ENCODE measurements at places on chromosomes 3 and 15.

DNA sequence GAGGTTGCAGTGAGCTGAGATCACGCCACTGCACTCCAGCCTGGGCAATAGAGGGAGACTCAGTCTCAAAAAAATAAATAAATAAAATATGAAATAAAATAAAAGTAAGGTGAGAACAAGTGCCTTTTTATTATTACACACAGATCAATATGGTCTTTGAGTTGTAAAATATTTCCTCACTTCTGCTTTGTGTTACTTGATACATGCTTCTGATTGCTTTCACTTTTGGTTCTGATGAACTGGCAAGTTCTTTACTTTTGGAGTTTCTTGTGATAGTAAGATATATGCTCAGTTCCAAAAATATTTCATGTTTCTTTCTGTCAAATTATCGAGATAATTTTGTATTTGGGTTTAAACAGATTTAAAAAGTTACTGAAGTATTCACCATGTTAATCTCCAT lies 16.6 kb upstream of the GYG1 start:
- no peak for DNase-seq

- DNase-seq: no peak
Measured at GRCh38 chr3:40843851-40844548, 319.2 kb downstream of the ZNF621 start.

DNA sequence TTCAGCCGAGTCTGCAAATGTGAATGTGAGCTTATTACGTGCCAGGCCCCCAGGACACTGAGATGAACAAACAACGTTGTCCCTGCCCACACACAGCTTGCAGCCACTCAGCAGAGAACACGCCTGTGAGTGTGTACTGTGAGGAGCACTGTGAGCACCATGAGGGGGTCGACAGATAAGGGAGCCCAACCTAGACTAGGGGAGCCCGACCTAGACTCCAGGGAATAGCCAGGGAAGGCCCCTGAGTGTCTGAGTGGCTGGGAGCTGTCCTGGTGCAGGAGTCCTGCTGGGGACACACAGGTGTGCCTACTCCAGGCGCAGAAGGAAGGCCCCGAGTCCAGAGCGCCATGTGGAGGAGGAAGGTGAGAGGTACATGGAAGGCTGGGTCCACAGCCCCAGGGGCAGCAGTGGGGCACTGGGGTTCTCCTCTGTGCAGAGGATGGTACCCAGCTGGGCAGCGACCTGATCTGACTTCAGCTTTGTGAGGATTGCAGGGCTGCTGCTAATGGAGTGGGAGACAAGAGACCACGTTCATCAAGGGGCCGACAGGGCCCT lies 36.5 kb downstream of the MGLL start:
- no peak for DNase-seq

DNA sequence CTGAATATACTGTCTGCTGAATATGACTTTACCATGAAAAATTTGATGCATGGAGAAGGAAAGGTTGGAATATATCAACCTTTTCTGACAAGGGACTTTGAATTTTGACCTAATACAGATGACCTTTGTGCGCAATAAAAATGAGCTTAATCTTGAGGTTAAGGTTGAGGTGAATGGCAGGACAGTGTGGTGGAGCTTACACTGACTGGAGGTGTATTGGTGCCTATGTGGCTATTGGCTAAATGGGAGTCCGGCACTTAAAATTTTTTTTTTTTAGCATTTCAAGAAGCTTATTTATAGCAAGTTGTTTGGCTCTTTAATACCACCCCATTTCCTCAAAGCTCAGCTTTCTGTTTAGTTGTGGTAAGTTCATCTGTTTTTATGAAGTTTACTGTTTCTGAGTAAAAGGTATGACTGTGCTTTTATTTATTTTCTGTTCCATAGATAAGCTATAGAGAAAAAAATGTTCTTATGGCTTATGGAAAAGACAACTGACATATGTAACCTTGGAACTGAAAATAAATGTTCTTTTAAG lies 15.2 kb downstream of the CDIN1 start:
- no peak for DNase-seq

DNA sequence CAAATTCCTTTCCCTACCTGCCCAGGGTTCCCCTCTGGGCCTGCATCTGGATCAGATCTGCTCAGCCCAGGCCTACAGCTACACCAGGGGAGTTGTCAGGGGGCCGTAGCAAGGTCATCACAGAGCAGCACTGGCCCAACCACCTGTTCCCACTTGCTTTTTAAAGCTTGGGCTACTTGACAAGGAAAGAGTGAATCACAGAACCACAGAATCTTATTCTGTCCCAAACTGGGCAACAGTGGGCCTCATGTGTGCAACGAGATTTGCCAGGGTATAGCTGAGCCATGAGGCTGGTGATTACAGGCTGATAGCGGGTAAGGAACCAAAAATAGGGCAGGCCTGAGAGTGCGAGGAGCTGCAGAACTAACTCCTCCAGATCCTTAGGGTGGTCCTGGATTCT lies 66.7 kb downstream of the MYLK start:
- no peak for DNase-seq

DNA sequence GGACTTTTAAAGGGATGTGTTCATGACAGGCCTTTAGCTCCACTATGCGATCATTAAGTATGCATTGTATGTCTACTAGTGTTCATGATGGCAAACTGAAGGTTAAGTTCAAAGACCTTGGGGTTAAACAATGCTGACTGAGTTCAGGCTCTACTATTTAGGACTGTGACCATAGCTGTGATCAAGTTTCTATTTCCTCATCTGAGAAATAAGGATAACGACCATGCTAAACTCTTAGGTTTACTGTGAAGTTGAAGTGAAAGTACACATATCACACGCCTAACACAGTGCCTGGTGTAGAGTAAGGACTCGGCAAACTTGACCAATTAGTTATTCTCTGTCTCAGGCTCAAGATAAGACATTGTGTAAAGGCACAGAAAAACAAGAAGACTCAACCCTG lies 243.2 kb downstream of the MBNL1 start:
- DNase-seq: no peak

DNA sequence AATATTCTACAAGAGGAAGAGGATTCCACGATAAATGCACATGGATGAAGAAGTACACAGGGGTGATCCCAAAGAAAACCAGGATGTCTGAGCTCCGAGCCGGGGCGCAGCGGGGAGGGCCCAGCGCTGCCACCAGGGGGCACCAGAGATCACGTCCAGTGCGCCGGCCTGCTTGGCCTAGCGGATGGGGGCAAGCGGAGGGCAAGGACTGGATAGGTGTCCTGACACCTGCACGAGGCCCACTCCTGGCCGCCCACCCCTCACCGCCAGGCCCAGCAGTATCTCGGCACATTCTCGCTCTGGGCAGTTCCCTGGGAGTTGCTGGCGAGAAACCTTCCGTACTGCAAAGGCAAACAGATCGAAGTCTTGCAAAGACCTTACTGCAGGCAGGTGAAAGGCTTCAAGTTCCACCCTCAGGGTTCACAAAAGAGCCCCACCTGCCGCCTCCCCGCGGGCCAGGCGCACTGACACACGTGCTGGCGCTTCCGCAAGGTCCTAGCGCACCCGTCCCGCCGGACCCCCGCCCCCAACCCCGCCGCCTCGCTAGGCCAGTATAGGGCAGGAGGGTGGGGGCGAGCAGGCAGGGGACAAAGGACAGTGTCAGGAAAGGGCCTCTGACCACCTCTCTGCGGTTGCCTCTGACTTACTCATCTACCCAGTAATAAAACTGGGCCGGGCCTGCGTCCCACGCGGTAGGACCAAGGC lies 3.3 kb downstream of the ANKRD63 start:
- DNase-seq: no peak

DNA sequence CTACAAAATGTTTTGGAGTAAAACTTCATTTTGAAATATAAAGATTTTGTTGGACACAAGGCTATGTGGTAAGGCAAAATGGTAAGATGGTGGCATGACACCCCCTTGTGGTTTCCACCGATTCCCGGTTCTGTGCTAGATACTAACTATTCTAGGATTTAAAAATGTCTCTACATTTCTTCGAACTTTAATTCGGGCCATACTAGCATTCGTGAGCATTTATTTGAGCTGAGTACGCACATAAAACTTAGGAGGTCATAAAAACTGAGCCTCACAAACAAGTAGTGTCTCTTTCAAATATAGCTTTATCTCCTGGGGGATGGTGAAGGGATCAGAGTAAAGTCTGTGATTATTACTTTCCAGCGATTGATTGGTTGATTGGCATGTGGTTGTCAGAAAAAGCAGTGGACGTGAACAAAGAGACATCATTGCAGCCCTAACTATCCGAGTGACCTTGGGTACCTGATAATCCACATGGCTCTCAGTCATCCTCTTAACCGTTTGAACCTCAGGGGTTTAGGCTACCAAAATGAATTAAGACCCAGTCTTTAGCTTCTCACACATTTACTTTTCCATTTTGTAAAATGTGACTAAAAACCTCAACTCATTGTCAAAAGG lies 1.1 kb upstream of the ZNF639 start:
- no peak for DNase-seq

DNA sequence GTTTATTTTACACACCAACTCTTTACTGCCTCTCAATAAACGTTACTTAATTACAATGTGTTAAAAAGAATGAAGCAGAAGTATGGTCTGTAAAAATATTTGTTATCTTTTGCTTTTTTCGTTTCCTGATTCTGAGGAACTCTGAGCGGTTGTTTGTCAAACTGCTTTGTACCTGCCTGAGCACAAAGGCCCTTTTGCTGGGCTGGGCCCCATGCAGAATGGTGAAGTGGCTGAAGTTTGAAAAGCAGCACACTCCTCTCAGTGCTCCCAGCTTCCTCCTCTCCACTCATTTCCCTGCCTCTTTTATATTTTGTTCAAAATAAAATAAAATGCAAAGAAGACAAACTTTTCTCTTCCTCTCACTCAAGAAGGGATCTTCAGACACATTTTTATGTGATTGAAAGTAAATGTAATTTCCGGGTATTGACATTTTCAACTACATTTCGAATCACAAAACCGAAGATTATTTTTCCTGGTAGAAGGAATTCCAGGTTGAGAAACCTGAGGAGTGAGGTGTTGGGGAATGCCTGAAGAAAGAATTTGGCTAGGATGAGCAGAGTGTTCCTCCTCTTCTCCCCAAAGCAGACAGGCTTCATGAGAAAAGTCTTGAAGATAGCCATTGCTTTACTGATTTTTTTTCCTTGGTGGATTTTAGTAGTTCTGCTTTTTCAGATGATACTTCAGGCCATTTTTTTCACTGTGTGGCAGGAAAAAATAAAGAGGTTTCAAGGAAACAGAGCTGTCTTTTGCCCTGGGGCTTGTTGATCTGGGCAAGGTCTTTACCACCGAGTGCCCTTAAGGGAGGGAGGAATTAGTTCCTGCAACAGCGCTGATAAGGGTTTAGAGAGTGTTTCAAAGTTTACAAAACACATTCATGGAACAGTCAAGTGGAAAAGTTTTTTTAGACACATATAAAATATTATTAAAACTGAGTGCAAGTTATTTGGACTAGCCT lies 229.8 kb downstream of the NFKBIZ start:
- no peak for DNase-seq

GRCh38 chr3:6108957-6109356 lies 752.0 kb upstream of the GRM7 start:
- no peak for DNase-seq

DNA sequence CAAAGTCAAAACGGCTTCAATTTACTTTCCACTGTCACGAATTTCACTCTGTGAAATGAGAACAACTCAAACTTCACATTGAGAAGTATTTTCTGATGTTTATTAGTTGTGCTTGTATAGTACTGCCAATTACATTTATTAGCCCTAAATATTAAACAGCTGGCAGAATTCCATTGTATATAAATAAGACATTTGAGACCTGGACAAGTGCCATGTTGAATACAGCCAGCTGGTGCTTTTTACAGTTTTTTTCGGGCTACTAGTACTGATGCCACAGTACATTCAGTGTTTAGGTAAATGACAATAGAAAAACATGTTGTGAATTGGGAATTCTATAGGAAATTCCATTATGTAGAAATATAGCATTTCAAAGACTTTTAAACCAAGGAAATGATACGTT lies 79.0 kb downstream of the EPHA3 start:
- DNase-seq: no peak

- no peak for DNase-seq
Measured at GRCh38 chr3:123169492-123169929, 32.2 kb upstream of the SEC22A start.

- DNase-seq: no peak
Measured at GRCh38 chr15:73442968-73443367, at the start of gene REC114. TSS of gene REC114 (plus strand) at chr15:73443164. CDS start at chr15:73443186, 22 bp downstream.

GRCh38 chr15:78052001-78052401 lies 25.5 kb downstream of the TBC1D2B start:
- no peak for DNase-seq

GRCh38 chr3:140568842-140569520 lies 108.9 kb upstream of the TRIM42 start:
- DNase-seq: peak; percentile 37

DNA sequence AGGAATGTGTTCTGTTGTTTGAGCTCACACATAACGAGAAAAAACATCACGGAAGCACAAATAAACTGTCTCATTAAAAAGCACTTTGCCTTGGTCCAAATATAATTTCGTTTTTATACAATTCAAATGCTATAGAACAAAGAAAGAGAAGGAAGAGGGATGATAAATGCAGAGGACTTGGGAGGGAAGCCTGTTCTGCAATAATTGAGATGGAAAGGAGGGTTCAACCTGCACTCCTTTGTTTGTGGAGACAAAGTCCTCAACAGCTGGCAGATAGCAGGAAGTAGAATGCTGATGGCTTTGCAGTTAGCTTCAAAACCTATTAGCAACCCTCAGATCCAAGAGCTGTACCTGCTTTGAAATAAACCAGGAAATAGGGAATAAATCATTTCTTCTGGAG lies 1010.8 kb downstream of the FHIT start:
- no peak for DNase-seq

DNA sequence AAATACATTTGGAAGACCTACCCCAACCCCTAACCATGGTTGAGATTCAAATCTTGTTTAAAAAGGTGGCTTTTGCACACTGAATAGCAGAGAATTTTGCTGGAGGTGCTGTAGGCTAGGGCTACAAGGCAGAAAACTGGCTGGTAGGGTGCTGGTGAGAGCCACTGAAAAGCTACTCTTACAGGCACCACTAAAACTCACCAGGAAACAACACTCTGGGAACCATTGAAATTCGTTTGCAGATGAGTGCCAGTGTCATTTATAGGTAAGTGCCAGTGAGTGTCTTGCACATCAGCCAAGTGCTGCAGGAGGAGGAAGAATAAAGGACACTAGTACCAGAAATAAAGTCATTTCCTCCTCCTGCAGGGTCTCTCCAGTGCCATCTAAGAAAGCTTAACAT lies 610.2 kb downstream of the ZNF385D start:
- DNase-seq: no peak

GRCh38 chr3:22245811-22246583 lies 495.0 kb upstream of the ZNF385D start:
- DNase-seq: no peak

- DNase-seq: no peak
Measured at GRCh38 chr3:71565316-71565715, 18.2 kb downstream of the FOXP1 start.

- no peak for DNase-seq
Measured at GRCh38 chr3:114566162-114566755, 272.4 kb downstream of the TIGIT start.

- no peak for DNase-seq
Measured at GRCh38 chr3:151743855-151744254, 10.1 kb downstream of the AADACL2 start.

DNA sequence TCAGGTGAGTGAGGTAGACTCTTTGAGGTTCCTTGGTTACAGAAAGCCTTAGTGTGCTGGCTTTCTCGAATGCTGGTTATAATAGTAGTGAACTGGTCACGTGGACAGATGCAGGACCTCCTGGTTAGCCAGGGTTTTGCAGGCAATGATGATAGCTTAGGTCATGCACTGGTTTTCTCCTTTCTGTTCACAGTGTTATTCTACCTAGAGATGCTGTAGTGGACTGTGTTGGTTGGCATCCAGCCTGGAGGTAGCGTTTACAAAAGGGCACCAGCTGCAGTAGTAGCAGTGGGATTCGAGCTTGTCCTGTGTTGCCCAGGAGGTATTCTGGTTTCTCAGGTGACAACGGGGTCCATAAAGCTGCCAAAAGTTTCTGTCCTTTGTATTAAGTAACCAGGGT lies 27.0 kb downstream of the PCCB start:
- DNase-seq: no peak
